Tibial nerve (tissue), 4 donors: ENCODE measurements at places on chromosomes 16 and 17. TPM values are rescaled to one million over a fixed set of nuclear protein-coding genes. Genes with fewer than 3 reads are reported as not detected.

- DNase-seq, result no peak
- H3K27ac ChIP-seq, result no peak overlapping the region
- no peaks in the 10 kb centered on the region for H3K36me3 ChIP-seq
- no peaks in the 10 kb centered on the region for H3K27me3 ChIP-seq
These were observed 203.5 kb upstream of the GOT2 start for GRCh38 chr16:58937661-58938060.

- H3K36me3 ChIP-seq, result no peaks in the 10 kb centered on the region
- no peak overlapping the region for H3K27ac ChIP-seq
- no peaks in the 10 kb centered on the region for H3K4me1 ChIP-seq
- H3K4me3 ChIP-seq, result no peak overlapping the region
These were observed 56.4 kb downstream of the VAT1L start for GRCh38 chr16:77844801-77845200.

GRCh38 chr16:50015631-50016030 is 9.4 kb upstream of the CNEP1R1 start:
- no peaks in the 10 kb centered on the region for H3K4me1 ChIP-seq
- H3K36me3 ChIP-seq, result no peaks in the 10 kb centered on the region
- DNase-seq, result no peak
- no peak overlapping the region for H3K4me3 ChIP-seq

GRCh38 chr17:6097005-6097279 is 26.8 kb downstream of the WSCD1 start:
- no peak overlapping the region for H3K27ac ChIP-seq
- no peaks in the 10 kb centered on the region for H3K36me3 ChIP-seq
- H3K4me3 ChIP-seq, result no peak overlapping the region
- H3K4me1 ChIP-seq, result no peaks in the 10 kb centered on the region
- no peak for DNase-seq

The OR2C1 gene
- total RNA-seq, result 1.2 TPM
